Type B pancreatic cell (in vitro differentiated cells): ENCODE measurements at places on chromosomes 6 and 20. TPM values are rescaled to one million over a fixed set of nuclear protein-coding genes. Genes with fewer than 3 reads are reported as not detected.
A peak's percentile ranks its signal among the peaks of the same experiment; 100 is the strongest.

DNA sequence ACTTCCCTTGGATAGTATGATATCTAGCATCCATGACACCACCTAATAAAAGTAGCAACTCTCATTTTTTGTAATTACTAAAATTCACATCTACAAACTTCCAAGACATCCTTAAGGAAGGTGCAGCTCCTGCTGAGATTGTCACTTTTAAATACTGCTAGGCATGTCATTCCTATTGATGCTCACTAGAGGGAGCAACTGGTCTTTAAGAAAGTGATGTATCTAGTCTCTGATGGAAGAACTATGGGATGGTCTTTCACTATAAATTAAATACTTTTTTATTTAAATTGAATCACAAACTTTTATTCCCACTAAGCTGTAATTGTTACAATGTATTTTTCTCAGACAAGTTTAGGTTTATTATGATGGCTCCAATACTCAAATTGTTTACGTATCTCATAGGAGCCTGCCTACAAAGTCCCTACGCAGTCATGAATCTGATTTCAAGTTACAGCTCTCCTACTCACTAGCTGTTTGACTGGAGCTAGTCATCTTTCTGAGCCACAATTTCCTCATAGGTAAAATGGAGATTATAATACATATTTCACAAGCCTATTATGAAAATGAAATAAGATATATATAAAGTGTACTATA, 8.1 kb upstream of the TSPYL1 start:
- no peak for DNase-seq
- H3K27ac ChIP-seq: no peak overlapping the region
- H3K27me3 ChIP-seq: no peaks in the 10 kb centered on the region
- H3K4me1 ChIP-seq: peaks cover 5% of the 10 kb centered on the region

DNA sequence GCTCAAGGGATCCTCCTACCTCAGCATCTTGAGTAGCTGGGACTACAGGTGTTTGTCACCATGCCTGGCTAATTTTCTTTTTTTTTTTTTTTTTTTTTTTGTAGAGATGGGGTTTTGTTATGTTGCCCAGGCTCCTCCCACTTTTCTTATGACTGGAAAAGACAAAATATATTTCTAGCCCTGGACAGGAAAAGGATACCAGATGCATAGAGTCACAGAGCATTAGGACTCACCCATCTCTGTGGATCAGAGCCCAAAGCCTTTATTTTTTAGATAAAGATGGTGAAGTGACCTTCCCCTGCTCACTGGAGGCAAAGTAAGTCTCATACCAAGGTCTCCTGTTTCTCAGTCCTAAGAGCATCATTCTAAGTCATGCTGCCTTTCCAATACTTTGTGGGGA, 3.4 kb downstream of the TRIM10 start:
- peaks cover 15% of the 10 kb centered on the region for H3K4me1 ChIP-seq
- no peak overlapping the region for H3K4me3 ChIP-seq
- DNase-seq: no peak
- H3K27ac ChIP-seq: no peak overlapping the region

MYLK4 gene
- 0.29 and 0.65 TPM in 2 replicates for total RNA-seq

TRIM31 gene
- total RNA-seq: 1.8 and 3.8 TPM in 2 replicates

OR2H2 gene
- total RNA-seq: not detected in 2 replicates

GRCh38 chr20:12098421-12098820, 180.7 kb downstream of the BTBD3 start:
- no peak overlapping the region for H3K4me3 ChIP-seq
- no peak for DNase-seq
- no peaks in the 10 kb centered on the region for H3K36me3 ChIP-seq
- H3K27ac ChIP-seq: no peak overlapping the region
- H3K4me1 ChIP-seq: no peaks in the 10 kb centered on the region

- H3K27me3 ChIP-seq: no peaks in the 10 kb centered on the region
- H3K4me1 ChIP-seq: peaks cover 9% of the 10 kb centered on the region
- no peak overlapping the region for H3K27ac ChIP-seq
- H3K4me3 ChIP-seq: no peak overlapping the region
- H3K36me3 ChIP-seq: no peaks in the 10 kb centered on the region
These were observed 106.8 kb downstream of the COL19A1 start for GRCh38 chr6:69973138-69973537.

NKX2-4 gene
- total RNA-seq: not detected in 2 replicates

GRCh38 chr20:47303736-47304135, 52.8 kb downstream of the ZMYND8 start:
- DNase-seq: no peak
- H3K4me3 ChIP-seq: no peak overlapping the region
- peaks cover 37% of the 10 kb centered on the region for H3K36me3 ChIP-seq
- H3K27me3 ChIP-seq: no peaks in the 10 kb centered on the region
- peaks cover 4% of the 10 kb centered on the region for H3K4me1 ChIP-seq

- H3K36me3 ChIP-seq: no peaks in the 10 kb centered on the region
- DNase-seq: no peak
- no peak overlapping the region for H3K27ac ChIP-seq
- H3K4me1 ChIP-seq: peaks cover 25% of the 10 kb centered on the region
- H3K4me3 ChIP-seq: no peak overlapping the region
These were observed 3.9 kb upstream of the ZNF831 start for GRCh38 chr20:59159493-59160376.

AGER gene
- 11.1 and 16.9 TPM in 2 replicates for total RNA-seq

SLC44A4 gene
- 8.8 and 10.6 TPM in 2 replicates for total RNA-seq

DNA sequence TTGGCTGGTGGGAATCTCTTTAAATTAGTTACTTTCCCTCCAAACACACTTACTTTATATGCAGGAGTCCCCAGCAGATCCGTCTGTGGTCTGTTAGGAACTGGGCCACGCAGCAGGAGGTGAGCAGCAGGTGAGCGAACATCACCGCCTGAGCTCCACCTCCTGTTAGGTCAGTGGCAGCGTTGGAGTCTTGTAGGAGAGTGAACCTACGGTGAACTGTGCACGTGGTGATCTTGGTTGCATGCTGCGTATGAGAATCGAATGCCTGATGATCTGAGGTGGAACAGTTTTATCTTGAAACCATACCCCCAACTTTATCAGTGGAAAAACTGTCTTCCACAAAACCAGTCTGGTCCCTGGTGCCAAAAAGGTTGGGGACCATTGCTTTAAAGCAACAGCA, 5.0 kb downstream of the SERPINB6 start:
- peaks cover 21% of the 10 kb centered on the region for H3K4me1 ChIP-seq
- H3K27me3 ChIP-seq: no peaks in the 10 kb centered on the region
- no peaks in the 10 kb centered on the region for H3K36me3 ChIP-seq
- no peak overlapping the region for H3K27ac ChIP-seq
- no peak overlapping the region for H3K4me3 ChIP-seq

PRR18 gene
- 0.80 and 1.5 TPM in 2 replicates for total RNA-seq

TMEM244 gene
- not detected in 2 replicates for total RNA-seq

DNA sequence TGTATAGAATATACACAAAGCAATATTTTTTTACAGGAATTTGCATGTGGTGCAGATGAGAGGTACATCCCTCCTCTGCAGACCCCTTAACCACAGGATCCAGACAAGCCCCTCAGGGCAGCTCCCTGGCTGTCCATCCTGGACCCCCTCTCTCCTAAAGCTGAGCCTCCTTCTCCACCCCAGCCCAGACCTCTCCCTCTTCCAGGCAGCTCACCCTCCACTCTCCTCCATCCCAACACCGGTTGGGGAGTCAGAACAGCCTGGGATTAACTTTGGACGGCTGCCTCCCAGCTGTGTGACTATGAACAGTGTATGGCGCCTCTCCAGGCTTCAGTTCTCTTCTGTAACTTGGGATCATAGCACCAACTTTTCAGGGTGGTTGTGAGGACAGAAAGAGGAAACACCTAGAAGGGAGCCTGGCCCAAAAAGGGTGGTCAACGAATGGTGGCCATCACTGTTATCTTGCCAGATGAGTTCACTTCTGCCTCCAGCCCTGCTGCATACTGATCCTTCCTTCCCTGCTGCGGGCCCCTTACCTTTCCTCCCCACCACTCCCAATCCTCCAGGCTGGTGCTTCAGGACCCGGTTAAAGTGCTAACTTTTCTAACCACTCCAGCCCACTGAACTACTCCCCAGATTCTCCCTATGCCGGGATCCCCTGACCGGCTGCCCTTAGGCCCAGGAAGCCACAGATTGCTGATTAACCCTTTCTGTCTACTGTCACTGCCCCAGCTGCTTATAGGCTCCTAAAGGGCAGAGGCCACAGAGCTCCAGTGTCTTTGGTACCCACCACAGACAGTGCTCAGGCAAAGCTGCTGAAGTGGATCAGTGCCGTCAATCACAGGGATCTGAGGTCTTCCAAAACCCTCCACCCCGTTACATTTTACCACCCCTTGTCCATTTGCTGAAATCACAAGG, 55.9 kb downstream of the GPR6 start:
- H3K27me3 ChIP-seq: no peaks in the 10 kb centered on the region
- H3K4me1 ChIP-seq: no peaks in the 10 kb centered on the region
- no peak overlapping the region for H3K27ac ChIP-seq
- no peak for DNase-seq
- no peaks in the 10 kb centered on the region for H3K36me3 ChIP-seq

- DNase-seq: no peak
- H3K27me3 ChIP-seq: peaks cover 3% of the 10 kb centered on the region
- H3K36me3 ChIP-seq: no peaks in the 10 kb centered on the region
- no peaks in the 10 kb centered on the region for H3K4me1 ChIP-seq
- H3K27ac ChIP-seq: no peak overlapping the region
These were observed 67.0 kb upstream of the PDE7B start for GRCh38 chr6:135784507-135784906.

CD164 gene
- total RNA-seq: 230 and 298 TPM in 2 replicates

DNA sequence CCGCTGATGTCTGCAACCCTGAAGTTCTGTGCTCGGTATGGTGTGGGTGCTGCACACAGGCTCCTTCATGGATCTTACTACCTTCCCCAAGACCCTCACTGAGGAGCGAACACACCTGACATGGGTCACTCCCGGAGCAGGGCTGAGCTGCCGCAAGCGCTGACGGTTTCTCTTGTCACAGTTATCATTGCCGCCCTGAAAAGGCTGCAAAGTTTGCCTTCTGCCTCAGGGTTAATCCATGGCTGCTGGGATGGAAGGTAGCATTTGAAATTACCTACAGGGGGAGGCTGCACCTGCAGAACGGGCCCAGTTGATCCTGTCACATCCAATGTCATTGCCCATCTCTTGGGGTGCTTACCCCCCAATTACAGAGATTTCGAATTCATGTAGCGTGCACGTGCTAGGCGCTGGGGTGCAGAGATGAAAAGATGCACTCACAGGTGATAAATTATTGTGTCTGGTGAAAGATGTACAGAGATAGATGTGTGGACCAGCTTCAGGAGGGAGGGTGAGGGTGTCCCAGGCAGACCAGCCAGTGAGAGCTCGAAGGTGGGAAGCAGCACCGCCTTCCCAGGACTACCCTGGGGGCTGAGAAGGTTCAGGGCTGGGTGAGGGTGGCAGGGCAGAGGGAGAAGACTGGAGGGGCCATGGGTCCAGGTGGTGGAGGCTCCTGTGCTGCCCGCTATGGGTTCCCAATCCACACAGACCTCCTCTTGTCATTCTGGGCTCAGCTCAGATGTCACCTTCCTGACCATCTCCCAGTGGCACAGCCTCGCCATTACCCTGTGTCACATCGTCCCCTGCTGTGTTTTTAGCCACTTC, 120.1 kb downstream of the SYCP2 start:
- no peak overlapping the region for H3K27ac ChIP-seq
- H3K36me3 ChIP-seq: no peaks in the 10 kb centered on the region
- no peak for DNase-seq
- peaks cover 5% of the 10 kb centered on the region for H3K4me1 ChIP-seq
- no peak overlapping the region for H3K4me3 ChIP-seq

DNA sequence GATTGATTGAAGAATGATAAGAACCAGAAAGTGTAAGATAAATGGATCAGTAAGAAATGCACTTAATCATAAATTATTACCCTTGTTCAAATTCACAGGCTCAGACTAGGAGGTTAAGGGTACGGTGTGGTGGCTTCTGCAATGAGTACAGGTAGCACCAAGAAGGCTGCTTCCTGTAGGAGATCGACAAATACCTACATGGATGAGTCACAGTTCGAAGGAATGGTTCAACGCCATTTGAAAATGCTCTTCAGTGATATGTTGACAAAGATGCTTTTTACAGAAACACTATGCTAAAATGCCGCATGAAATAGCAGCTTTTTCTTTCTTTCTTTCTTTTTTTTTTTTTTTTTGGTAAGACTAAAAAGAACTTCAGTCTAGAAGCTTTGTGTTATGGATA, 116.2 kb downstream of the DTNBP1 start:
- H3K4me3 ChIP-seq: no peak overlapping the region
- no peaks in the 10 kb centered on the region for H3K27me3 ChIP-seq
- DNase-seq: no peak
- peaks cover 18% of the 10 kb centered on the region for H3K4me1 ChIP-seq
- no peak overlapping the region for H3K27ac ChIP-seq

KHDRBS2 gene
- 3.5 and 3.9 TPM in 2 replicates for total RNA-seq

GRCh38 chr20:9838378-9839295, at the start of gene PAK5:
PAK5 (minus strand) TSS chr20:9839076; CDS start chr20:9644328, 194,748 bp downstream.
- peaks cover 41% of the 10 kb centered on the region for H3K27me3 ChIP-seq
- H3K36me3 ChIP-seq: no peaks in the 10 kb centered on the region
- DNase-seq: peak; percentile 89
- H3K4me1 ChIP-seq: peaks cover 5% of the 10 kb centered on the region

CALHM4 gene
- not detected in 2 replicates for total RNA-seq

DNA sequence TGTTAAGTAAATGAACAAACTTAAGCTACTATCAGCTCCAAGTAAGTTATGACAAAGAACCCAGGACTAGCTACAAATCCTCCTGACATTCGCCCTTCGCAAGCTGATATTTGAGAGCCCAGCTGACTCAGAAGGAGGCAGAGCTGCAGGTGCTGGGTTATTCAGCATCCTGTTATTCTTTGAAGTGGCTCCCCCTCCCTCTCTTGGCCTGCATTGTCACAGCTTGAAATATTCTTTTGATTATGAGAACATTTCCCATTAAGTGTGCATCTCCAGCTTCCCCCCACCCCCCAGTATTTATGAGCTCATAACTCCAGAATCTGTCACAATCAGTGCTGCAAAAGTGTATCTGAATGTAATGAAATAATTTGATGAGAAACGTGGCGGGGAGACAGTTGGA, 78.8 kb upstream of the RALY start:
- H3K36me3 ChIP-seq: no peaks in the 10 kb centered on the region
- no peak overlapping the region for H3K4me3 ChIP-seq
- DNase-seq: no peak

BPIFB1 gene
- total RNA-seq: 1.8 and 10.9 TPM in 2 replicates

WFDC12 gene
- not detected in 2 replicates for total RNA-seq

IRF4 gene
- total RNA-seq: 1.7 TPM in 1 of 2 replicates, not detected in the other

DNA sequence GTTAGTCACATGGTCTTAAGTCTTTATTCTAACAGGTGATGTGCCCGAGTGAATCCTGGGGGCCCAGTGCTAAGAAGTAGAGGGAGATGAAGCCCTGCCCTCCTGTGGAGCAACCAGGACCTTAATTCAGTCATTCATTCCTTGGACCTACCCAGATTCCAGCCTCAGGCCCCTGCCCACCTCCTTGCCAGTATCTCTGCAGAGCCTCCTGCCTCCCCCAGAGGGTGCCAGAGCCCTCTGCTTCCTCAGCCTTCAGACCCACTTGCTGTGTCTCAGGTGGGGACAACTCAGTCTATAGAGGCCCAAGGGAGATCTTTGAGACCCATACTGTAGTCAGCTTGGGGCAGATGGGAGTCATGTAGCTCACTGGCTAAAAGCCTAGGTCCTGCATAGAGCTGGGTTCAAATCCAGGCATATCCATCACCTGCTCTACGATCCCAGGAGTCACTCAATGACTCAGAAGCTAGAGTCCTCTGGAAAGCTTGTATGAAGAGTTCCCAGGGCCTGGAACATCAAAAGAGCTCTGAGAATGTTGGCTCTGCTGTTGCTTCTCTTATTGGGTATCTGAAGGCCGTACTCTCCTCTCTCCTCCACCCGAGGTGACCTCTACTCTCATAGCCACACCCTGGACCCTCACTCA, 3.9 kb upstream of the SIGLEC1 start:
- no peak for DNase-seq
- H3K4me1 ChIP-seq: no peaks in the 10 kb centered on the region
- no peaks in the 10 kb centered on the region for H3K36me3 ChIP-seq
- H3K27me3 ChIP-seq: peaks cover 13% of the 10 kb centered on the region
